ENCODE measurements at places on chromosomes 13 and 19. TPM values are rescaled to one million over a fixed set of nuclear protein-coding genes. Genes with fewer than 3 reads are reported as not detected.

Gene KCNN4
- total RNA-seq = 24.8 TPM

Gene PNMA8C
- total RNA-seq = not detected

Gene ZNF208
- 0.48 TPM for total RNA-seq

Gene PRX
- 1.9 TPM for total RNA-seq

Gene B3GLCT
- 4.7 TPM for total RNA-seq

Gene ZNF723
- total RNA-seq = not detected

Gene MTUS2
- total RNA-seq = under 0.01 TPM

Gene RASGRP4
- not detected for total RNA-seq

Gene SGCG
- not detected for total RNA-seq

Gene CEACAM1
- total RNA-seq = 1.2 TPM

Gene VSTM2B
- total RNA-seq = not detected

Gene ZNF582
- 7.2 TPM for total RNA-seq

Gene C19orf67
- 0.48 TPM for total RNA-seq

Gene OR4F17
- not detected for total RNA-seq

Gene GPR42
- not detected for total RNA-seq

Gene C5AR1
- 0.21 TPM for total RNA-seq

Gene CAMSAP3
- 12.3 TPM for total RNA-seq

Gene FGF22
- not detected for total RNA-seq

Gene KIR2DL3
- total RNA-seq = not detected

Gene CGB5
- total RNA-seq = 0.24 TPM

Gene MARK4
- total RNA-seq = 12.8 TPM

Gene FFAR1
- total RNA-seq = not detected

Gene ACP5
- total RNA-seq = 46.7 TPM

Gene DOHH
- total RNA-seq = 16.2 TPM

Gene SPRED3
- total RNA-seq = under 0.01 TPM

Gene GGN
- under 0.01 TPM for total RNA-seq

Gene GNA15
- total RNA-seq = 207 TPM

Gene CATSPERD
- total RNA-seq = not detected

Gene SIGLEC5
- not detected for total RNA-seq

Gene CRX
- total RNA-seq = not detected

Gene SLC7A9
- total RNA-seq = not detected

Gene EDNRB
- total RNA-seq = under 0.01 TPM

Gene B3GNT3
- 4.8 TPM for total RNA-seq

Gene WDR88
- not detected for total RNA-seq

Gene CDX2
- not detected for total RNA-seq

Gene ZNF667
- 3.6 TPM for total RNA-seq

Gene F10
- not detected for total RNA-seq

Gene FGF21
- not detected for total RNA-seq

Gene RAB3A
- total RNA-seq = not detected

All from tracheal epithelial cell (primary cell).